Nephron progenitor cell (in vitro differentiated cells): ENCODE measurements at places on chromosomes 1 and 21.

DNA sequence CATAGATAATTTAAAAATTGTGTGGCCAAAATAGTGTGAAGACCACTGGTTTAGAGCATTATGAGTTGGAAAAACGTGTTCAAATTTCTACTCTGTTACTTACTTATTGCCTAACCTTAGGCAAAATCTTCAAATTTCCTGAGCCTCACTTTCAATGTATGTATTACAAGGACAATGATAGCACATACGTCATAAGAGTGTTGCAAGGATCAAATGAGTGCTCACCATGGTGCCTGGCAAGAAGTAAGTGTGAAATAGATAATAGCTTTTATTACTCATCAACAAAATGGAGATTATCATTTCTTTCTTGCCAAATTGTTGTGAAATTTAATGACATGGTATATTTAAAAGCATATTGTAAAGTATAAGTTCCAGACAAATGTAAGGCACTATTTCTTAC lies 57.2 kb downstream of the FH start:
- no peak for DNase-seq

GRCh38 chr1:70896224-70896623 lies 151.4 kb downstream of the PTGER3 start:
- no peak for DNase-seq

DNA sequence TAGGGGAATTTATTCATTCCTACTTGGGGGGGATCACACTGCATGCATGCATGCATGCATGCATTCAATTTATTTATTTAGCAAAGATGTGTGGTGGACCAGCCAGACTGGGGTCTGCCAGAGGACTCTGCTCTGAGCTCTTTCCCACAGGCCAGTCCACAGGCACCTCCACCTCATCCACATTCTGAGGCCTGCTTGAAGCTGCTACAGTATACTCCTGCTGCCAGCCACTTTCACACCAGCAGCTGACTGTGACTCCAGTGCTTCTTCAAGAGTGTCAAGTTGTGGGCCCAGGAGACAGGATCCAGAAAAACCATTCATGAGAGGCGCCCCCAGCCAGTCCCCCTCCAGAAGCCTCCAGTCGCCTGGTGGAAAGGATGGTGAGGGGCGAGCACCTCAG lies 30.9 kb downstream of the SSBP3 start:
- no peak for DNase-seq

DNA sequence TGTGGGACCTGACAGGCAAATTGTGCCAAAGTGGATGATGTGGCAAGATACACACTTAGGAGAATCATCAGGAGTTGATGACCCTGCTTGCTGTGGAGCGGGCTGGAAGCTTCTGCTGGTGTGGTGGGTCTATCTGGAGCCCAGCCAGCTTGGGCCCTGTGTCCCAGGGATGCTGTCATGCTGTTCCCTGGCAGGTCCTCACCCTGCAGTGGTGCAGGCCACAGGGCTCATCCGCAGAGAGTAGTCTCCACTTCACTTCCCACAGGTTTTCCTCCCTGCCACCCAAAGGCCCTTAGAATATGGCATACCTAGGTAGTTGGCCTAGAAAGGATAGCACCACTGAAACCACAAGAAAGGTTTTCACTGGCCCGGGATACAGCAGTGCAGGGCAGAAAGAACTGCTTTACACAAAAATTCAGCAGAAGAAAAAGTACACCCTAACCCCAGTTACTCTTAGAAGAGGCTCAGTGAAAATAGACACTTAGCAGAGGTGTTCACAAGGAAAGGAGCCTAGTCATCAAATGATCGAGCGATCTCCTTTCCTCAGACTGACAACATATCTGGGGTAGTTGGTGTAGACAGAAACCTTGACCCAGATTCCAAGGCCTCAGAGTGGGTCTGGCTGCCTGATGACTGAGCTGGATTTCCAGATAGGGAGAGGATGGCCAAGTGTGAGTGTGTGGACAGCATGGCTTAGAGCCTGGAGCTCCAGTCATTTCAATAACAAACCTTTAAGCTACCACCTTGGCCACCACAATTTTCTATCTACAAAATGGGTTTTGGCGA lies 1.3 kb upstream of the C1orf226 start:
- DNase-seq = no peak

GRCh38 chr1:114341856-114342255 lies 169.1 kb downstream of the TRIM33 start:
- no peak for DNase-seq

DNA sequence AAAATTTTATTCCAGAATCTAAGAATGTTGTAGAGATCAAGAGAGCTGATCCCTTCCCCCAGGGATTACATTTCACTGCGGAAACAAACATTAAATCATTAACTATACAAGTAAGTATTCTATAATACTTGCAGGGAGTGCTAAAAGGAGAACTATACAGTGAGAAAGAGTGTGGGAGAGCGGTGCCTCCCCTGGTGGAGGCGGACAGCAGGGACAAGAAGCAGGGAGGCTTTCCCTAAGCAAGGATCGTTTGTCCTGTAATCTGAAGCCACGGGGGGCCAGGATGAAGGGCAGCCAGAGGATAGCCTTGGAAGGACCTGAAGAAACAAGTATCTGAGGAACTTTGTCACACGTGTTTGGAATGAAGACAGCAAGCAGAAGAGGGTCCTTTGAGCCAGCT lies 40.1 kb downstream of the SLC9C2 start:
- peak; percentile 3 for DNase-seq

- no peak for DNase-seq
Observed at GRCh38 chr1:199529324-199529723, 498.2 kb upstream of the NR5A2 start.

GRCh38 chr1:119285482-119285881 lies 83.1 kb upstream of the HAO2 start:
- DNase-seq = no peak

DNA sequence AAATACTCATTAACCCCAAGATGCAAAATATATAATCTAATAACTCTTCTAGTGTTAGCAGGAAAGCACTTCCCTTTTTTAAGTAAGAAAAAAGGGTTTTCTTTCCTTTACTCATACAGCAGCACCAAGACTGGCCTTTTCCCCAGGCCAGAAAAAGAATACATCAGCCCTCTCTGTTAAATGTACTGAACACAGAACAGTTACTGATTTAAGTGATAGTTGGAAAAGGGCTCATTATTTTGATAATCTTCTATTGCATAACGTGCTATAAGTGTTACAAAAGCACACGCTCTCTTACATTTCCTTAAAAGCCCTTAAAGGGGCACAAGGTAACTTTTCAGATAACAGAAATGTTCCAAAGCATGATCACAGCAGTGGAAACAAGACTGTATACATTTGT lies 142.9 kb downstream of the TIAM1 start:
- no peak for DNase-seq

DNA sequence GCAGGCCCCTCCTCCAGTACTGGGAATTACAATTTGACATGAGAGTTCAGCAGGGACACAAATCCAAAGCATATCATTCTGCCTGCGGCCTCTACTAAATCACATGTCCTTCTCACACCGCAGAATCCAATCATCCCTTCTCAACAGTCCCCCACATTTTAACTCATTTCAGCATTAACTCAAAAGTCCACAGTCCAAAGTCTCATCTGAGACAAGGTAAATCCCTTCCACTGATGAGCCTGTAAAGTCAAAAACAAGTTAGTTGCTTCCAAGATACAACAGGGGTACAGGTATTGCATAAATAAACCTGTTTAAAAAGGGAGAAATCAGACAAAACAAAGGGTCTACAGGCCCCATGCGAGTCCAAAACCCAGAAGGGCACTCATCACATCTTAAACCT lies 64.0 kb downstream of the EBNA1BP2 start:
- DNase-seq = no peak

- DNase-seq = no peak
Observed at GRCh38 chr1:229266832-229267500, 3.9 kb upstream of the RAB4A start.

DNA sequence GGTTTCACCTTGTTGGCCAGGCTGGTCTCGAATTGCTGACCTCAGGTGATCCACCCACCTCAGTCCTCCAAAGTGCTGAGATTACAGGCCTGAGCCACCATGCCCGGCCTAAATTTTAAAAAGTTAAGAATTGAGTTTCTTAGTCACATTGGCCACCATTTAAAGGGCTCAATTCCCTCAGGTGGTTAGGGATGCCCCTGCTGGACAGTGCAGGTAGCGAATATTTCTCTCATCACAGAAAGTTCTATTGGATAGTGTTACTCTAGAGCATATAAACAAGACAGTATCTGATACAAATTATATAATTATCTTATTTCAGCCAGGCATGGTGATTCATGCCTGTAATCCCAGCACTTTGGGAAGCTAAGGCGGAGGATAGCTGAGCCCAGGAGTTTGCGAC lies 320.2 kb downstream of the ZP4 start:
- no peak for DNase-seq

DNA sequence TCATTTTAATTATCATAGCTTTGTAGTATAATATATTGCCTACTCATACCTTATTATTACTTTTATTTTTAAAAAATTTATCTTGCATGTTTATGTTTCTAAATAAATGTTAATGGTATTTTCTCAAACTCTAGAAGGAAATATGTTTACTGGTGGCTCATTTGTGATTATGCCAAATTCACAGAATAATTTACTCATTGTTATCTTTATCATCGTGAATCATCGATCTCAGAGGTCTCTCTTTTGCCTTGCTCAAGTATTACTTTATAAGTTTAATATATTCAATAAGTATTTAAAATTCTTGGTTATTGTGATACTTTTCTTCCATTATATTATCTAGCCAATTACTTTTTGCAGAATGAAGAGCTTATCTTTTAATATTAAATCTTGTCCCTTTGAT lies 836.7 kb upstream of the ADAMTS5 start:
- DNase-seq = no peak

DNA sequence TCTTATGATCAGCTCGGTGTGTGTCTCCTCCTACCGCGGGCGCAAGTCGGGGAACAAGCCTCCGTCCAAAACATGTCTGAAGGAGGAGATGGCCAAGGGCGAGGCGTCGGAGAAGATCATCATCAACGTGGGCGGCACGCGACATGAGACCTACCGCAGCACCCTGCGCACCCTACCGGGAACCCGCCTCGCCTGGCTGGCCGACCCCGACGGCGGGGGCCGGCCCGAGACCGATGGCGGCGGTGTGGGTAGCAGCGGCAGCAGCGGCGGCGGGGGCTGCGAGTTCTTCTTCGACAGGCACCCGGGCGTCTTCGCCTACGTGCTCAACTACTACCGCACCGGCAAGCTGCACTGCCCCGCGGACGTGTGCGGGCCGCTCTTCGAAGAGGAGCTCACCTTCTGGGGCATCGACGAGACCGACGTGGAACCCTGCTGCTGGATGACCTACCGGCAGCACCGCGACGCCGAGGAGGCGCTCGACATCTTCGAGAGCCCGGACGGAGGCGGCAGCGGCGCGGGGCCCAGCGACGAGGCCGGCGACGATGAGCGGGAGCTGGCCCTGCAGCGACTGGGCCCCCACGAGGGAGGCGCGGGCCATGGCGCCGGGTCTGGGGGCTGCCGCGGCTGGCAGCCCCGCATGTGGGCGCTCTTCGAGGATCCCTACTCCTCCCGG lies 1.5 kb downstream of the KCNC4 start:
- DNase-seq = peak; percentile 42

GRCh38 chr1:15337656-15338402 lies 71.9 kb upstream of the EFHD2 start:
- DNase-seq = no peak

DNA sequence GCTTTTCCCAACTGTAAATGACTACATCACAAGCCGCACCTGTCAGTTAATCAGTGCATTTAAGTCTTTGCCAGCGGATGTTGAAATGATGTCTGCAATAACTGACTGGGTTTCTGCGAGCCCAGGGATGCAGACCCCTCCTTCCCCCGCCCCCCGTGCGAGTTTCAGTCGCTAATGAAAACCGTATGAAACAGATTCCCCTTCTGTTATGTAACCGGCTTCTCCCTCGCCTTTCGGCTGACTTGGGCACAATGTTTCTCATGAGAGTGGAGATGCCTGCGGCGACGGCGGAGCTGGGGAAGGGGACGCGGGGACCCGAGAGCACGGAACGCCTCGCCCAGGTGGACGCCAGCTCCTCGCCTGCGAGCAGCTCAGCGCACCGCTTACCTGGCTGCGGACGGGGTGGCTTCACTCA lies 753 bp downstream of the KCNJ6 start:
- peak; percentile 23 for DNase-seq

DNA sequence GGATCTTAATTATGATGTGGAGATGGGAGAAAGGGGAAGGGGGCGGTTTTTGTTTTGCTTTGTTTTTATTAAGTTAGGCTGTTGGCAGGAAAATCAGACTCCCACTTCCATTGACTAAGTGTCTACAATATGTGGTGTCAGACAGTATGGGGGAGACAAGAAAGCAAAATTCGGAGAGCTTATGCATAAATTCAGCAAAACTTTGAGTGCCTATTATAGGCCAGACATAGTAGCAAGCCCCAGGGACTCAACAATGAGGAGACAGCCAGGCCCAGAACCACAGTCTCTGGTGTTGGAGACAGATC lies 835 bp upstream of the TSPAN2 start:
- DNase-seq = no peak

DNA sequence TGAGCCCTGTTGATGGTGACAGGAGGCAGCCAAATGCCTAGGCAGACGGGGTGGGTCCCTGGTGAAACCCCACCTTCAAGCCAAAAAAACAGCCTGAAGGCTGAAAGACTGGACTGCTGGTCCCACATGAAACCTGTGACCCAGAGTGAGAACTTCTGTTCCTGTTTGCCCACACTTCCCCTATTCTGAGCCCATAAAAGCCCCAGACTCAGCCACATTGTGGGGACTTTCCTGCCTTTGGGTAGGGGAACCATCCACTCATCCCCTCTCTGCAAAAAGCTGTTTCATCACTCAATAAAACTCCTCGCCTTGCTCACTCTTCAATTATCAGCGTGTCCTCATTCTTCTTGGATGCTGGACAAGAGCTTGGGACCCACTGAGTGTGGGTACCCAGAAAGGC lies 25.2 kb downstream of the HTR6 start:
- no peak for DNase-seq

DNA sequence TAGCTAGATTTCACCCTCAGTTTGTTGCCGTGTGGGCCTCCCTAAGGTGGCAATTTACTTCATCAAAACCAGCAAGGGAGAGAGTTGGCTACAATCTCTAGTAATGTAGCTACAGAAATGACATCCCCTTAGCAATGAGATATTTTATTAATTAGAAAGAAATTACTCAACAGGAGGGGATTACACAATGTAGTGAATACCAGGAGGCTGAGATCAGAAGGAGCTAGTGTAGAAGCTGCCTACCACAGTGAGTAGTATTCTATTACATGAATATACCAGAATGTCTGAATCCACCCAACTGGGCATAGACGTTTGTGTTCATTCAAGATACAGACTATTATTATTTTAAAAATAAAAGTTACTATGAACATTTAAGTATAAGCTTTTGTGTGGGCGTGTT lies 868.2 kb upstream of the CXADR start:
- DNase-seq = no peak

DNA sequence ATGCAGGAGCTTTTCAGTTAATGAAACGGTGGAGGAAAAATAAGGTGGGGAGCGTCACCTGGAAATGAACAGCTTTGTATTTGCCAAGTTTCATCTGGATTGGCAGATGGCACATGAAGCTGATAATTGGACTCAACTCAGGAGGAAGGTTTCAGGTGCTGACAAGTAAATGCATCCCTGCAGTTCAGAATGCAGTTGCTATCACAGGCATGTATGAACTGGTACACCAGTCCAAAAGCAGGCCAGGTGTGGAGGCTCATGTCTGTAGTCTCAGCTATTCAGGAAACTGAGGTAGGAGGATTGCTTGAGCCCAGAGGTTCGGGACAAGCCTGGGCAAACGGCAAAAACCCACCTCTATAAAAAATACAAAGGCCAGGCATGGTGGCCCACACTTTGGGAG lies 15.5 kb downstream of the DEGS1 start:
- no peak for DNase-seq

GRCh38 chr1:224544346-224545110 lies 71.6 kb upstream of the CNIH3 start:
- DNase-seq = no peak

GRCh38 chr1:170547255-170547654 lies 15.3 kb downstream of the GORAB start:
- DNase-seq = no peak
